ENCODE measurements at places on chromosomes 13 and 19.

- DNase-seq, result no peak
These were observed 4.3 kb downstream of the HPN start for GRCh38 chr19:35045667-35046300.

- DNase-seq, result no peak
These were observed 2.7 kb upstream of the TPGS1 start for GRCh38 chr19:504616-505015.

- no peak for DNase-seq
These were observed 779.3 kb downstream of the SLITRK5 start for GRCh38 chr13:88450515-88450914.

GRCh38 chr19:49019242-49019932 is 2.5 kb upstream of the LHB start:
- DNase-seq, result peak; percentile 88

GRCh38 chr13:75076476-75076875 is 405.5 kb downstream of the TBC1D4 start:
- no peak for DNase-seq

- DNase-seq, result no peak
These were observed 68.4 kb upstream of the UBL3 start for GRCh38 chr13:29918845-29919244.

DNA sequence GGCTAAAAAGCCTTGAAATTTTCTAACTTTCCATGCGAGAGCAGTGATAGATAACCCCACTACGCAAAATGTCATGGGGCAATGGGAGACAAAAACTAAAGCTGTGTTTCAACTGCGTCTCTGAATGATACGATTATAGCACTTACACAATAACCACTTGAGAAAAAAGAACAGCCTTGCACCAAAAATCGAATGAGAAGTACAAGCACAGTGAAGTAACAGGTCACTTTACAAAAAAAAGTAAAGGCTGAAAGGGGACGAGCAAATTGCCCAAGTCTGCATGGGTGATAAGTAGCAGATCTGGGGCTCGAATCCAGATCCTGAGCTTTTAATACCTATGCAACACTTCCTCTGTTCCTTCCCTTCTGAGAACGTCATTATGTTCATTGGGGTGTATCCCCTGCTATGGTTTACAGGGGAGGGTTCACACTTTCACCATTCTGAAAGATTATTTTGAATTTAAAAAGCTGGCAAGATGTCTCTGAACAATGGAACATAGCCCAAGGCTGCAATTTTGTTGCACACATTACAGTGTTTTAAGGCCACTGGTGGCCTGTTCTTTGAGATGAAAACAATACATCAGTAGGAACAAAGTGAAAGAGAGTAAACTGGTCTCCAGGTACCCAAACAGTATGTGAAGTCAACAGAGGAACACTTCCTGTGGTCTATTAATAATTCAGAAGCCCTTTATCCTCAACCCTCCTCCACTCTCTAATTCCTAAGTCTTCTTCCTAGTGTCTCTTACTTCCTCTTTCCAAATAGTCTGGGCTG is 3.2 kb downstream of the CPB2 start:
- no peak for DNase-seq

DNA sequence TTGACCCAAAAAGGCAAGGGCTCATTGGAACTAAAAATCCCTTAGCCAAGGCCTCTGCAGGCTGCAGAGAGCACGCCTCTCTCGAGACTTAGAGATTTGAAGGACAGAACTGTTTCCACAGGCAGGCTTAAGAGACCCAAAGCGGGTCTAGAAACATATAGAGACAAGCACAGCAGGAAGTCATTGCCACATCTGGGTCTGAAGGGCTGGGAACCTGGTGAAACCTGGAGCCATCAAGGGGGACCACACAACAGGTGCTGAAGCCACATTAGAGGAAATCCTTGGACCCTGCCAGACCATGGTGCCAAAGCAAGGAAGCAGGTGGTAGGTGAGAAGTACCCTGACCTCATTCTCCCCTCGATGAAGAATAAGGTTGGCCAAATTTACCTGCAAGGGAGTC is 33.8 kb upstream of the LRCH1 start:
- DNase-seq, result no peak
